Stimulated activated CD4-positive, alpha-beta T cell treated with anti-CD3 and anti-CD28 coated beads, Interleukin-2, amount 100 ng/mL, for 4 hours (primary cell): ENCODE measurements at places on chromosomes 12 and 14.

DNA sequence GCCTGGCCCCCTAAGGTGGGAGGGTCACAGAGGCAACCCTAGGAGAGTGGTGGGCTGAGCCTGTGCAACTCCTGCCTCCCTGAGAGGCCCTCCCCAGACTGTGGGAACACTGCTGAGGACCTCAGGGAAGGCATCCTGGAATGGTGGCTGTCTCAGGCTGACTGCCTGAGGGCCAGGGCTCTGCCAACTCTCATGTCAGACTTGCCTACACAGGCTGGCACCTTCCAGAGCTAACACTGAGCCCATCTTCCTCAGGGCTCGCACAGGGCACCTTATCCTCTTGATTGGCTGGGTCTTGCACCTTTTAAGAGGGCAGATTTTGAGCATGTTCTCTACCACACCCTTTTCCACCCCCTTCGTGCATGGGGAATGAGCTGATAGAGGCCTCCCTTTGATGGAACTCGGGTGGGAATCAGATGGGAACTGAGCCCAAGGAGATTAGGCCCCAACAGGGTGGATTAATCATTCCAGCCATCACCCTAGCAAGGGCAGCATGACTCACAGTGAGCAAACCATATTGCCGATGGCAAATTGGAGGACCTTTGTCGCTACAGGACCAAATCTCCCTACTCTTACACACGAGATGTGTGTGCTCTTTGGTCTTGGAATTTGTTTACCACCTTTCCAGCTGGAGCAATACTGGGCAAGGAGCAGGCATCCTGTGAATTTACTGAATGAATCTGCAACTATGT, 702.8 kb downstream of the VRK1 start:
- DNase-seq: no peak

DNA sequence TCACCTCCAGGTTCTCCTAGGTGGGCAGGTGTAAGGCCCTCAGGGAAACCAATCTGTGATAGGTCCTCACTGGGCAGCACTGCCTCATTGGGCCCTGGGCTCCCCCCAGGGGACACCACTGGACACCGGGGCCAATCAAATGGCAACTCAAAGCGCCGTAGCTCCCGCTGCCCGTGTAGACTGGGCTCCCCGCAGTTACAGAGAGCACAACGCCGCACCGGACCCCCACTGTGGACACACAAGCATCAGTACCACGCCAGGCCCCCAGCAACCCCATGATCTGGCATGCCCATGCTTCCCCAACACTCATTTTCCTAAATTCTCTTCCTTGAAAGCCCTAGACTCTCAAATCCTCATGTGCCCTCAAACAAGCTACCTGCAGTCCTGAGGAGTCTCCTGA, 6.1 kb downstream of the KMT2D start:
- DNase-seq: no peak

DNA sequence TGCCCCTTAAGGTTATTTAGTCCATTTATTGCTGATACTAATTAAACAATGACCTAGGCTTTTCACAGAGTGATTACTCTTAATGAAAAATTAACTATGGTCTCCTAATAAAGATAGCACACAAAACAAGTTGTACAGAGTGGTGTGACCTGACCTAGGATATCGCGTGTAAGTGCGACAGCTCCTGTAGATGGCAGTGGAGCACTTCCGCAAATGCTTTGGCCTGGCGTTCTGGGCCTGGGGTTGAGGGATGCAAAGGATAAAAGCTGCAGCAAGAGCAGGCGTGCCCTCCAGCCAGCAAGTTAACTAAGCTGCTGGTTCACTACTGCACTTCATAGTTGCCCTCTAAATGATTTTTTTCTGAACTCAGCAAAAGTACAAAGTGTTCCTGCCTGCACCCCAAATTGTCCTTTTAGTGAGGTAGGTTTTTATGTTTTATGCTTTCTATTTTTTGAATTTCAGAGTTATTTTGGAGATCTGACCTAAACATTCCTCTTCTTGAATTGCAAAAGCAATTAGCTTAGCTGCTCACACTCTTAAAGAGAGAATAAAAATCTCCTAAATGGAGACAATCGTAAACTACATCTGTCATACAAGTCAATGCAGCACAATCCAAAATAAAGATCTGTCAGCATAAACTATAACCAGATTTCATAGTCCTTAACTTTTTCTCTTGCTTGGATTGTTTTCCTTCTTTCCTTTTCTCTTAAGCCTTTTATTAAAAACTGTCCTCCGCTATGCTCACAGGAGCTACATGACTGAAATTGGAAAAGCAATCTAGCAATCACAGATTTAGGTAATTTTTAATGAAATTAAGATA, 379.6 kb downstream of the LRIG3 start:
- no peak for DNase-seq

GRCh38 chr14:92847278-92847677, 53.2 kb downstream of the GOLGA5 start:
- no peak for DNase-seq

- no peak for DNase-seq
Observed at GRCh38 chr14:49194067-49194466, 392.1 kb downstream of the RPS29 start.

GRCh38 chr12:49987625-49988303, 15.0 kb downstream of the AQP6 start:
- no peak for DNase-seq

DNA sequence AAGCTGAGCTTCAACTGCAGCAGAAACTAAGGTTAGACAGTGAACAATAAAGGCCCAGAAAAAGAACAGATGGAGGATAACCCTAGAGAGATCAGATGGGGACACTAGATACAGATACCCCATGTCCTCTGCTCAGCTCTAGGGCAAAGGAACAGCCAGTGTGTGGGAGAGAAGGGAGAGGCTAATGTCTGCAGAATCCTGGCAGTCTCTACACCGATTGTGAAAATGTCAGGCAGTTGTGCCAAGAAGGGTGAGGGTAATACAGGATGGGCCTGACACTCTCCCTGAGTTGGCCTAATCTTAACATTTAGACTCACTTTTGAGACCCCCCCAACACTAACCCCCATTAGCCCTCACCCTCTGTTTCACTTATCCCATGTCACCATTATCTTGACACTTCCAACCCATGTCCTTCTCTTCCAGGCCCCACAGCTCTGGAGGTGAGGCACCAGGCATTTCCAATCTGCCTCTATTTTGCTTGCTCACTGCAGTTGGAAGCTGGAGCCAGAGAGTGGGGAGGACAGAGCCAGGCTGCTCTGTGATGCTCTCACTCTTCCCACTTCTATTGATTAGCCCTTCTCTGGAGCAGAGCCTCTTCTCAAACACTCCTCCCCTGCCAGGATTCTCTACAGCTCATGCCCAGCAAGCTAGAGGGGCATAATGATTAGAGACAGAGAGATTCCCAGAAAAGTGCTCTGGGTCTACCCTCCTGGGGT, 3.0 kb upstream of the BLOC1S1 start:
- DNase-seq: no peak

DNA sequence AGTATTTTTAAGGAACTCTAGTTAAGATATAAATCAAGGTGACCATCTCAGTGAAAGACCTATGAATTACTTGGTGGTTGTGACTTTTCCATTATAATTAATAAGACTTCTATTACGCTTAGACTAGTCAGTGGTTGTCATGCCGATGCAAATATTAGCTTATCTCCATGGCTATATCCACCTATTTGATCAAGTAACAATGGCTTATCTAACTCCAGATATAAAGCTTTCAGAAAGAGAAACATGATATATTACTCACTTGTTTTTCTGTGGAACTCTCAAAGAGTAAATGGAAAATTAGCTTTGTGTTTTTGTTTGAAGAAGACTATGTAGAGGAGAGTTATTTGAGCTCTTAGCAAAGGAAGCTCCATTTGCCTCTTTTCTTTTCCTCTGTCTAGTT, 323.8 kb upstream of the DCN start:
- no peak for DNase-seq

DNA sequence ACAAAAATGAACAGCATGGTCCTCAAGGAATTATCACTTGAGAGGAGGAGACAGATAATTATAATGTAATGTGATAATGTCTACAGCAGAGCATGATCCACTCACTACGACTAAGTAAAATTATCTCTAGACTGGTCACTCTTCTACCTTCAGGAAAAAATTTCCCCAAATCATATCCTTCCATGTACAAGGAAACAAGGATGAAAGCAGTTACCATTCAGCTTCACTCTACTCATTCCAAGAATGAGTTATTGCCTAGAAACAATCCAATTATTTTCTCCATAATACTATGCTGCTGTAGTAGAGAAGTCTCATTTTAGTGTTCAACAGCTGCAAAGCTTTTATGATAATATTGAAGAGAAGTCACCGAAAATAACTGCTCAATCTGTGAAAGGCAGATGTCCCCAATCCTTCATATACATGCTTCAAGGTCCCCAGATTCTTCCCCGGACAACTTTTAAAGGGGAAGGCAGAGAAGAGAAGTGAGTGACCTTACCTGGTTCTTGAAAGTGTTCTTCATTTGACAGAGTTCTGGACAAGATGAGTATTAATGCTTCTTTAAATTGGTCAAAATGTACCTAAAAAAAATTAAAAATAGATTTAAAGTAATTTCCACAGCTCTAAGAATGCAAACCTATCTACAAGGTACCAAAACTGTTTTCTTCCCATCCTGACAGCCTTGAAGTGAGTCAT, 24.6 kb downstream of the NIN start:
- no peak for DNase-seq

DNA sequence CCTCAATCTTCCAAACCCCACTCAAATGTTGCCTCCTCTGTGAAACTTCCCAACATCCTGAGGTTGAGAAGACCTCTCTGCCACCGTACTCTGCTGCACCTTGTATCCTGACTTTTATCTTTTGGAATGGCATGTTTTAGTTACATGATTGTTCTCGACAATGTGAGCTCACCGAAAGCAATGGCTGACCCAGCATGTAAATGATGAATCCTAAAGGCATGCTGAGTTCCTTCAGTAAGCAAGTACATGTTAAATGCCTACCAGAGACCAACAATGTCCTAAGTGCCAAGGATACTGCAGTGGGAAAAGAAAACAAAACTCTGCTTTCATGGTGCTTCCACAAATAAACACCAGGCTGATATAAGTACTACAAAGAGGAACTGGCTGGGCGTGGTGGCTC, 13.7 kb downstream of the PPP1R13B start:
- no peak for DNase-seq

- no peak for DNase-seq
Observed at GRCh38 chr14:92503756-92504491, 9.7 kb upstream of the RIN3 start.

DNA sequence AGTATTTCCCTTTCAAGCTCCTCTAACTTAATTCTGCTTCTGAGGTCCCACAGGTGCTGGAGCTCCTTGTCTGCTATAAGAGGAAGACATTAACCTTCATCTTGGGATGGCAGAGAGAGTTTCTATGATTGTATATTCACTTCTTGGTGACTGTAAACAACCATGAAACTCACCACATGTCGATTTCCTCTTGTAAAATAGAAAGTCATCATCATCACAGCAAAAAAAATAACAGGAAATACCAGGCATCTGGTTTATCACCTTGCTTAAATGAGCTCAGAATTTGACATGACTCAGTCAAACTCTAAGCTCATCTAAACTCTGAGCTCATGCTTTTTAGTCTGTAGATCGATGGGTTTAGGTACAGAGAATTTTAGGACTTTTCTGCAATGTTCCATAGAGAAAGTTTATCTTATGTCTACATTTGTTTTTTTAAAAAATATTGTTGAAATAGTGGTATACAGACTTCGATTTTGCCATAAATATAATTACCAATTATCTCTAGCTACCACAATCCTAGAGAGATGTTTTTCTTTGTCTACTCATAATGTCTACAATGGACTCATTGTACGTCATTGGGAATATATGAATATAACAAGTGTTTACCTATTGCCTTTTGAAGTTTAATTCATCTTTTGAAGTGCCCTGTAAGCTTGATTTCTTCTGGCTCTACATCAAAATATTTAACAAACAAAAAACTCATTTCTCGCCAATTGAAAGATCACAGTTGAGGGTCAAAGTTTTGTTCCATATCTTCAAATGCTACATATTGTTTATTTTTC, 58.4 kb downstream of the IGF1 start:
- DNase-seq: no peak

- no peak for DNase-seq
Observed at GRCh38 chr14:100674428-100674827, 52.3 kb upstream of the DLK1 start.

DNA sequence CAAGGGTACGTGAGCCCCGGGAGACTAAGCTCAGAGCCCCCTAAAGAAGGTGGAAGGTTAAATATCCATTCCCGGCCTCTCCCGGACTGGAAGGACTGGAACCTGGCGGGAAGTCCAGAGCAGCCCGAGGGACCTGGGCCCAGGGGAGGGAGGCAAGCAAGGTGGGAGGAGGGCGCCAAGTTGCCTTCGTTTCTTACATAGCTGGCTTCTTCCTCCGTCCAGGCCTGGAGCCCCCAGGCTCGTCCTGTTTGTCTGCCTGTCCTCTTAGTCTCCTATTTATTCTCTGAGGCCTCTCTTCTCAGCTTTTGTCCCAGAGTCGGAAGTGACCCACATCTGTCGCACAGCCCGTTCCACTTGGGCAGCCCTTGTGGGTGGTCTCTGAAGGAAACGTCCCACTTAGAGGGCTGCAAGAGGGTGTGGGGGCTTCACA, 745 bp downstream of the PCK2 start:
- no peak for DNase-seq

GRCh38 chr12:93113317-93114006, 184.4 kb upstream of the EEA1 start:
- DNase-seq: no peak

DNA sequence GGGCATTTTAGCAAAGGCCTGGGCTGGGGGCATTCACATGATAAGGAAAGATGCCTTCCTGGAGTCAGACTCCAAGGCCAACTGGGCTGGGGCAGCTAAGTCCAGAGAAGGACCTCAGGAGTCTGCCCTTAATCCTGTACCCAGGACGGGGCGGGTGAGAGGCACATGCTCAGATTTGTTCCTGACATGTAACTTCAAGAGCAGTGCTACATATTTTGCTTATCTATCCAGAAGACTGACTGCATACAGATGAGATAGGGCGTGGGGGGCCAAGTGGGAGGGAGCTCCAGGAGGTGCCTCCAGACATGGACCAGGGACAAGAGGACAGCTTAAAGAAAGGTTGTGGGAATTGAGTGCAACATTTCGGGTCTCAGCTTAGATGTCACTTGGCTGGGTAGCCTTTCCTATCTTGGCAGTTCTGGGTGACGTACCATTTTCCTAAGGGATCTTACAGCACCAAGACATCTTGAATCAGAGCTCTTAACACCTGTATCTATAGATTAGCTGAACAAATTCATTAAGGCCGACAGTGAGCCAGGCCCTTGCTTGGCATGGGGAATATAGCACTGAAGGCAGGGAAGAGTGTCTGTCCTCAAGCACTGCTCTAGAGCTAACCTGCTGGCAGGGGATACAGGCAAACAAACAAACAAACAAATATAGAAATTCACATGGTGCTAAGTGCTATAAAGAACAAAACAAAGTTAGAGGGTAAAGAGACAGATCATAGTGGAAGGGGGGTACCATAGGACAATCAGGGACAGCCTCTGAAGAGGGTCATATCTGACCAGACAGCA, 61.2 kb downstream of the PTPN21 start:
- DNase-seq: no peak

DNA sequence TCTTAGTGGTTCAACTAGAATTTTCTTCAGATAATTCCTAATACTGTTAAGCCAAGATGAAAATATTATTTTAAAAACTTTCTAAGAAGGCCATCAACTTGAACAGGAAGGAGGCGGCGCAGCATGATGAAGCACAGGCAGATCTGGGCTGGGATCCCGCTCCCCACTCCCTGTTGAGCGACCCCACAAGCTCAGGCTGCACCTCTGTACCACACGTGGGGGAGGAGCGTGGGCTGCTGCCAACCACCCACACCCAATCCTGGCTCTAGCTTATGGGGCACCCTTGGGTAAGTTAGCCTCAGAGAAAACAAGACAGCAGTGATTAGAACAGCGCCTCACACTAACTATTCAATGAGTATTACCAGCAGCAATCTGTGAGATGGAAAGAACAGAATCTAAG, 6.0 kb downstream of the MTERF2 start:
- no peak for DNase-seq
